Stimulated activated CD8-positive, alpha-beta memory T cell treated with anti-CD3 and anti-CD28 coated beads, Interleukin-4, amount 100 ng/mL, for 4 hours (primary cell): ENCODE measurements at places on chromosomes 1 and 21.

DNA sequence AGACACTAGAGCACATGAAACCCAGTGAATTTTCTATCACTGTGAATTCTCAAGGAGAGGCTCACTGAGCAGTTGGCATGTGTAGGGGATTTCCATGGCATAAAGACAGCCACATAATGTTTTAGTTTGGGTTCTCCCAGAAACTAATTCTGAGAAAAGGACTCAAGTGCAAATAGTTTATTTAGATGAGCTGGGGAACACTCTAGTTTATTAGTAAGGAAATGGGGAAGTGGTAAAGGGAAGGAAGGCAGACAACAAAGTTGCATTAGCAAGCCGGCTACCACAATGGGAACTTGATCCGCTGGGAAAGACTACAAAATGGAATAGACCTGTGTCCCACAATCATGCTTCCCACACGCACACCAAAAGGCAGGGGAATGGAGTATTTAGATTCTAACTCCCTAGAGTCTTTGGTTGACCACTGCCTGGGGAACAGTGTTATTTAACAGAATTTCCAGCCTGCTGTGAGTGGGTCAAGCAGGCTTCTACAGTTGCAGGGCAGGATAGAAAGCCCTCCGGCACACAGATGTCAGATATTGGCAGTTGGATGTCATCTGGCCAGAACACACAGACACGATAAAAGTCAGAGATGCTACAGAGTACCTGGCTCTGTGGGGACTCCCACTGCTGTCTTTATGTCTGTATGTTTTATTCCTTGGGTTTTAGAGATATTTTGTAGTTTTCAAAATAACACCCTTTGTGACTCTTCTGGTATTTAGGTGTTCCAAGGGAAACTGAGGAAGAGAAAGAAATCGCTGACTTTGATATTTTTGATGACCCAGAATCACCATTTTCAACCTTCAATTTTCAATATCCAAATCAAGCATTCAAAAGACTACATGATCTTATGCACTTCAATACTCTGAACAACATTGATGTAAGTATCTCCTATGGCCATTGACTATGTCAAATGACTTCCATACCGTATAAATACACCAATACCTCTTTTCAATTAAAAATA, 150.1 kb downstream of the PLA2G4A start:
- no peak for DNase-seq

- no peak for DNase-seq
These were observed 660 bp downstream of the CD1C start for GRCh38 chr1:158290321-158290844.

GRCh38 chr1:107263291-107263915, 122.6 kb downstream of the NTNG1 start:
- no peak for DNase-seq

DNA sequence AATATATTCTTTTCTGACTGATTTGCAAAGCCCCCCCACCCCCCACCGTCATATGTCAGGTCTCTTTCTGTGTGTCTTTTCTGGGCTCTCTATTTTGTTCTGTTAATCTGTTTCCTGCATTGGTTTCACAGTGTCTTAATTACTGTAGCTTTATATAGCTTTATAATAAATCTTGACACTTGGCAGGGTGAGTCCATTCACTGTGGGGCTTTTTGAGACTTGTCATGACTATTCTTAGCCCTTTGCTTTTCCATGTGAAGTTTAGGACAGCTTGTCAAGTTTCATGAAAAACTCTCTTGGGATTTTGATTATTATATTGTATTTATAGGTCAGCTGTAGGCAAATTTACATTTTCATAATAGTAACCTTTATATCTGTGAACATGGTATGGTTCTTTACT, 50.4 kb downstream of the MIGA1 start:
- no peak for DNase-seq

DNA sequence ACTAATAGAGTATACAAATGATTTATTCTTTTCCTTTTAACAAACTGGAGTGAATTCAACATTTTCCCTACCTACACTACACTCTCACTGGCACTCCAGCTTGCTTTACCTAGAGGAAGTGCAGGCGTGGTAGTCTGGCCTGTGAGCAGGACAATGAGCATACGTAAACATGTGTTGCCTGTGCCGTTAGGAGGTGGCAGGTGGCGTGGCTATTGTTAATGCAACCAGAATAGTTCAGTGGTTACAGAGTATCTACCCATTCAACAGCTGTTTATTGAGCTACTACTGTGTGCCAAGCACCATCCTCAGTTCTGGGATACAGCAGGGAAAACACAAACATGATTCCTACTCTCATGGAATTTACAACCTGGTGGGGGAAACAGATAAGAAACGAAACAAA, 299.7 kb upstream of the KAZN start:
- no peak for DNase-seq

DNA sequence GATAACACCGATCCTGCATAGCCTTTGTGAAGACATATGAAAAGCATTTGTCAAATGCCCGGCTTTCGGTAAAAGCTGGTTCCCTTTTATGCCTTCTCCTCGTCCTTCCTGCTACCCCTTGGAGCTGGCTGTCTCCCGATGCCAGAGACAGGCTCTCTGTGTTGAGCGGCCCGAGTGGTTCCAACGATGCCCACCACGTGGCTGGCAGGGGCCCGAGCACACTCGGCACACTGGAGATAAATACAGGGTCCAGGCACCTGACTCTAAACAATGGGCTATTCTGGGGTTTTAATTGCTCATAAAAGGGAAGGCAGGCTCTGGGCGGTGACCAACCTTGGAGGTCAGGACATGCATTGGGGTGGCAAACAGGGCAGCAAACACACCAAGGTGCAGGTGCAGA, 207.1 kb downstream of the HIVEP3 start:
- no peak for DNase-seq
